ENCODE measurements at places on chromosomes 1 and 21.

- no peak for DNase-seq
These were observed 40.8 kb downstream of the JAK1 start for GRCh38 chr1:64925594-64925993.

DNA sequence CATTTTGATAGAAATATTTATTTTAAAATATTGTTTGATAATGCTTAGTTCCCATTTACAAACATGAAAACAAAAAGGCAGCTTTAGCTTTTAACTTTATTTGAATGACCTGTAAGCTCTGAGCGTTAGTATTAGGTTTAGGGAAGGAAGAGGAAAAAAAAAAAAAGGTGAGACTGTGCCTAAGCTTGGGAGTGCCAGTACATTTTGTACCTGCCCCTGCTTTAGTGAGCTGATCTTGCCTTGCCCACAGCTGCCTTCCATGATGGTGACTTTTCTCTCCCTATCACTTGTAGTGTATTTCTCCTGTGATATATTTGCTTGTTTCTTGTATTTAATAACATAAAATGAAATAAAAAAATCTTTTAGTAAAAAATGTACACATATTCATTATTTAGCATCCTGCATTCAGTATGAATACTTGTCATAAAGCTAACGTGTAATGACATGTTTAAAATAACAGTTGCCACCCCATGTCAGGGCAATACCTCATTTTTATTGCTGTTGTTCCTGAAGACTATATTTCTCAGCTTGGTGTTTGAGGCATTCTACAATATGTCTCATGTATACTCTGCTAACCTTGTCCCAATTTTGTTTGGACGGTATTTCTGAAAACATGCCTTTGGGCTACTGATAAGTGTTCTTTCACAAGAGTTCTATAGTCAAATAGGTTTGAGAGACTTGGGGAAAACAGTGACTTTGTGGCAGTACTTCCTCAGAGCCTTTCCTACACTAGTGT, 76.3 kb downstream of the NEK7 start:
- DNase-seq: no peak

DNA sequence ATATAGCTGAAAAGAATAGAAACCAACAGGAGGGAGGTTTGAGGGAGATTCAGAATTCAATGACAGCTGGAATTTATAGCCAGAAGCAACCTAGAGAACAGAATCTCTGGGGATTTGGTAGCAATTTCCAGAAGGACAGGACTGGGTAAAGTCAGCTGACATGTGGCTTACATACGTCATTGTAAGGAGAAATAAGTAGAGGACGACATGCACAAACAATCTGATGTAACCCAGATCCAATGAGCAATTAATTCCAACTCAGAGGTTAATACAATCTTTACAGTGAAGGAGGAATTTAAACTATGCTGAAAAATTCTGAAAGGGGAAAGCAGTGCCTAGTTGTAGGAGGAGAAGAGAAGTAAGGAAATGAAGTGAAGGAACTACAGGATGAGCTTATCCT, 383.9 kb downstream of the PTBP2 start:
- peak; percentile 11 for DNase-seq

DNA sequence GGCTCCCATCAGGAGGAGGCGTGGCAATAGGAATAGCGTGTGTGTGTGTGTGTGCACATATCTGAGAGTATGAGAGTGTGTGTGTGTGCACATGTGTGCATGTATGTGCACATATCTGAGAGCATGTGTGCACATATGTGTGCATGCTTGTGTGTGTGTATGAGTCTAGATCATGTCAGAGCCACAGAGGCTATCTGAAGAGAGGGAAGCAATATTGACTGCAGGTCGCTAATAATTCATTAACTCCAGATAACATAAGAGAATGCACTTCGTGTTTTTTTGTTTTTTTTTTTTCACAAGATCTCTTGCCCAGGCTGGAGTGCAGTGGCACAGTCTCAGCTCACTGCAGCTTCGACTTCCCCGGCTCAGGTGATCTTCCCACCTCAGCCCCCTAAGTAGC, 4.7 kb upstream of the SLC45A1 start:
- DNase-seq: no peak

- DNase-seq: no peak
These were observed 33.7 kb upstream of the CACYBP start for GRCh38 chr1:174966008-174966572.

GRCh38 chr1:159799446-159799985, 2.6 kb upstream of the FCRL6 start:
- DNase-seq: no peak

DNA sequence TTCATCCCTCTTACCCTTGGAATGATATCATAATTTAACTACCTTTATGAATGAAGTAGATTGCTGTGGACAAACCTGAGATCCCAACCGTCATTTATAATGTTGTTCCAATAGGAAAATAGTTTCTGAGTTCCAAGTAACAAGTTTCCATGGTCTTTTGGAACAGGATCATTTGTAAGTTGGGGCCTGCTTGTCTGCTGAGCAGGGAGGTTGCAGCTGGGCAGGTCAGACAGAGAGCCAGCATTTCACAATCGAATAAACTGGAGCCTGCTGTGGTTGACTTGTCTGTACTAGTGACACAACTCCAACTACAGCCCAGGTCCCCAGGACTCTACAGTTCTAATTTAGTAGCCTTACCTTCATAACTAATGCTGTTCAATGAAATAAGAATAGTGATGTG, 18.6 kb upstream of the RALGPS2 start:
- no peak for DNase-seq

- no peak for DNase-seq
These were observed 85.3 kb downstream of the PSMG1 start for GRCh38 chr21:39097981-39098380.

- no peak for DNase-seq
These were observed 206.9 kb downstream of the NEGR1 start for GRCh38 chr1:72075425-72075824.

DNA sequence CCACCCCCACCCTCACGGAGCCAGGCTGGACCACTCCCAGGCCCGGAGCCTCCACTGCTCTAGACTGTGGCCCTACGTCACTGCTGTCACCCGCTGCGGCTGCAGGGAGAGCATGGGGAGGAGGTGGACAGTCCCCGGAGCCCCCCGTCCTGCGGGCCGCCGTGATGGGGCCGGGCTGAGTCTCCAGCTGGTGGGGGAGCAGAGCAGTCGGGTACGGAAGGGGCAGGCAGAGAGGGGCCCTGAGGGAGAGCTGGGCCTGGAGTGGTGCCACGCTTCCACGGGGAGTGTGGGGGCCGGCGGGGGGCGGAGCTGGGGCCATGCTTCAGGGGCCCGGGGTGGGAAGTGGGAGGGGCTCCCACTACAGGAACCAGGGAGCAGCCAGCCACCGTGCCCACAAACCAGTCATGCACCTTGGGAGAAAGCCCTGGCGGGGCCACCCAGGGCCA, 98.9 kb upstream of the KCNK1 start:
- no peak for DNase-seq

Data from AG09319 (cell line).